ENCODE measurements at places on chromosomes 4 and X. TPM values are rescaled to one million over a fixed set of nuclear protein-coding genes. Genes with fewer than 3 reads are reported as not detected.
A peak's percentile ranks its signal among the peaks of the same experiment; 100 is the strongest.

ADH1C gene
- 1.1 TPM for total RNA-seq

HSPA4L gene
- 22.9 TPM for total RNA-seq

KLHL4 gene
- 70.6 TPM for total RNA-seq

GRCh38 chr4:92994727-92995126 is 691.0 kb downstream of the GRID2 start:
- H3K27me3 ChIP-seq, result no peaks in the 10 kb centered on the region
- no peak overlapping the region for H3K4me3 ChIP-seq
- H3K27ac ChIP-seq, result no peak overlapping the region

CPLX1 gene
- total RNA-seq, result 3.3 TPM

KLF8 gene
- total RNA-seq, result 4.8 TPM

ABLIM2 gene
- total RNA-seq, result 13.9 TPM

CCSER1 gene
- 0.52 TPM for total RNA-seq

GRCh38 chrX:136768469-136769084 is 12.2 kb downstream of the ARHGEF6 start:
- H3K36me3 ChIP-seq, result no peaks in the 10 kb centered on the region
- no peak overlapping the region for H3K4me3 ChIP-seq
- peak; percentile 64 for DNase-seq
- H3K27ac ChIP-seq, result peak overlapping the region; percentile 39
- H3K27me3 ChIP-seq, result peaks cover 7% of the 10 kb centered on the region

DNA sequence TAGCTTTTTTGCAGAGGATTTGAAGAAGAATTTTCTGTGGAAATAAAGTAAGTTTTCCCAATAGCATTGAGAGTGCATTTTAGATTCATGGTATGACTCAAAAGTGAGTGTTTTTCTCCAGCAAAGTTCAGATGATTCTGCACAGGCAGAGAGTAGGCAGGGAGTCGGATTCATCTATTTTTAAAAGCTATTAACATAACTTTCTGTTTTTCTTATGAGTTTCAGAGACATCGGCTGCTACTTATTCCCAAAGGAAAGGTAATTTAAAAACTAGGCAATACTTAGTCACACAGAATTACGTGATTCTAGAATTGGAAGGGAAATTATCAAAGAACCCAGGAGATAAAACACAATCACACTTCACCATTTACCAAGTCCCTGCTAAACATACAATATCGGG is 4.4 kb downstream of the CCDC110 start:
- H3K4me1 ChIP-seq, result no peaks in the 10 kb centered on the region
- H3K27me3 ChIP-seq, result no peaks in the 10 kb centered on the region
- no peak for DNase-seq
- H3K4me3 ChIP-seq, result no peak overlapping the region

DNA sequence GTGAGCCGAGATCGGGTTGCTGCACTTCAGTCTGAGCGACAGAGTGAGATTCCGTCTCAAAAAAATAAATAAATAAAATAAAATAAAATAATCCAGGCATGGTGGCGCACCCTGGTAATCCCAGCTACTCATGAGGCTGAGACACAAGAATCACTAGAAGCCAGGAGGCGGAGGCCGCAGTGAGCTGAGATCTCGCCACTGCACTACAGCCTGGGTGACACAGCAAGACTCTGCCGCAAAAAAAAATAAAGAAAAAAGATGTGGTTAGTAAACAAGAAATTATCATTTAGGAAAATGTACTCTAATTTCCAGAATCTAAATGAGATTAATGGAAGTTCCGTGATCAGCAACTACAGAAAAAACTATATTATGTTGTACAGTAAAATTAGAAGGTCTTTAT is 14.5 kb upstream of the LRBA start:
- no peak overlapping the region for H3K4me3 ChIP-seq
- no peaks in the 10 kb centered on the region for H3K4me1 ChIP-seq
- no peak overlapping the region for H3K27ac ChIP-seq
- no peaks in the 10 kb centered on the region for H3K27me3 ChIP-seq
- H3K36me3 ChIP-seq, result no peaks in the 10 kb centered on the region

GRCh38 chr4:88439161-88439760 is 17.7 kb upstream of the HERC5 start:
- H3K27ac ChIP-seq, result no peak overlapping the region
- no peaks in the 10 kb centered on the region for H3K36me3 ChIP-seq
- H3K4me3 ChIP-seq, result no peak overlapping the region
- DNase-seq, result peak; percentile 17

GRCh38 chrX:80354966-80355465 is 65.2 kb upstream of the TENT5D start:
- H3K4me1 ChIP-seq, result no peaks in the 10 kb centered on the region
- no peak overlapping the region for H3K27ac ChIP-seq
- H3K27me3 ChIP-seq, result peaks cover 3% of the 10 kb centered on the region
- H3K4me3 ChIP-seq, result no peak overlapping the region
- no peak for DNase-seq

DNA sequence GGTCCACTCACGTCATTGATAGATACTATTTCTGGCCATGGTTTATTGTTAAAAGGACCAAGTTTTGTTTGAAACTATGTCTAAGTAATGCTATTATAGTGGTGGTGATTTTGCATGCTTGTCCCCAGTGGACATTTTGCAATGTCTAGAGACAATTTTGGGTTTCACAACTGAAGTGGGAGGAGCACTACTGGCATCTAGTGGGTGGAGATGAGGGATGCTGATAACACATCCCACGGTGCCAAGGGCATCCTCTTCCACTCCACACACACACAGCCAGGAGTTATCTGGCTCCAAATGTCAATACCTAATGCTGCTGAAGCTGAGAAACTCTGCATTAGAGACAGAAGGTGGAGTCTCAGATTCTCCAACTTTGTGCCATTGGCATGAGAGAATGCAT is 131.2 kb downstream of the FRMPD4 start:
- H3K4me1 ChIP-seq, result no peaks in the 10 kb centered on the region
- H3K27ac ChIP-seq, result no peak overlapping the region
- H3K27me3 ChIP-seq, result no peaks in the 10 kb centered on the region

- H3K4me1 ChIP-seq, result no peaks in the 10 kb centered on the region
- H3K36me3 ChIP-seq, result no peaks in the 10 kb centered on the region
- H3K27ac ChIP-seq, result no peak overlapping the region
- H3K27me3 ChIP-seq, result no peaks in the 10 kb centered on the region
- H3K4me3 ChIP-seq, result no peak overlapping the region
- DNase-seq, result no peak
Measured at GRCh38 chrX:12263211-12263610, 124.9 kb downstream of the FRMPD4 start.

DNA sequence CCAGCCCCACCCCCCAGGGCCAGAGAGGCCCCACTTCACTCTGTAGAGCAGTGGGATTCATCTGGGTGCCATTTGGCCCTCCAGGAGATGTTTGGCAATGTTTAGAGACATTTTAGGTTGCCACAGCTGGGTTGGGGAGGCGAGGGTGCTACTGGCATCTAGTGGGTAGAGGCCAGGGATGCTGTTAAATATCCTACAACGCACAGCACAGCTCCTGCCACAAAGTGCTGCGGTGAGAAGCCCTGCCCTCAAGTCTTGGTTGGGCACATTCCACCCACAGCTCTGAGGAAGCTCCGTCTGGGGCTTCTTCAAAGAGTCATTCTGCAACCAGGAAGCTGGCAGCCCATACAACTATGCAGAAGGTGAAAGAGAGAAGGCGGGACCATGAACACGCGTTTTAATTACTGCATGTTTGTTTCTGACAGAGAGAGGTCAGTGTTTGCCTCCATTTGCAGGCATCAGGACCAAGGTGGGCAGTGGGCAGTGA is 48.1 kb upstream of the FAM9C start:
- no peaks in the 10 kb centered on the region for H3K36me3 ChIP-seq
- no peak for DNase-seq
- H3K27ac ChIP-seq, result peak overlapping the region; percentile 54
